Hepatocyte (in vitro differentiated cells): ENCODE measurements at places on chromosomes 1 and 21.

- peak; percentile 39 for DNase-seq
Observed at GRCh38 chr21:35197992-35198431, 148.9 kb upstream of the RUNX1 start.

- no peak for DNase-seq
Observed at GRCh38 chr1:117685936-117686806, 80.3 kb downstream of the TENT5C start.

GRCh38 chr1:40593449-40594186 is 62.2 kb downstream of the ZNF684 start:
- DNase-seq, result no peak

- DNase-seq, result peak; percentile 39
Observed at GRCh38 chr1:12275370-12275769, 45.5 kb downstream of the VPS13D start.

DNA sequence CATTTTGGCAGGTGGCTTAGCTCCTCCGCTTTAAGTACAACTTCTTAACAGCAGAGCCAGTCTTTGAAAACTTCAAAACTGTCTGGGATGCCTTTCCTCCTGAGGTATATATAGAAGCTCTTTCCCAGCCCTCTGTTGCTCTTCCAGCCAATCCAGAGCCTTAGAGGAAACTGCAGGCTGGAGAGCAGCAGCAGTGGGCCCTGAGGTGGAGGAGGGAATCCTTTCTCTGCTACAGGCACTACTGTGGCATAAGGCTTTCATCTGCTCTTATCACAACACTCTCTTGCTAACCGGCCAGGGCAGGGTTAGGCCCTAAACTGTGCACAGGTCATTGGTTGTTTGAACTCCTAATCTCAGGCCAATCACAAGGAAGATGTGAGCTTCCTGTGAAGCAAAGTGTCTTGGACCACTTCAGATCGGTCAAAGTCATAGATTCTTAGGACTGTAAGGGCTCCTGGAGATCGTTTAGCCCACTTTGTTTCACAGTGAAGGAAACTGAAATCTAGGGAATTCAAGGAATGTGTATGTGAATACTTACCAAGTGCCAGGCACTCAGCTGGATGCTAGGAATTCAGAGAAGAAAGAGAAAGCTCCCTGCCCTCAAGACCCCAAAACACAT is at the start of gene RGS5:
RGS5 (minus strand) TSS at position 84 of the 619 bp plus-strand sequence; CDS start at position 3, 81 bp downstream.
- no peak for DNase-seq

GRCh38 chr1:8529901-8530300 is 212.0 kb downstream of the SLC45A1 start:
- DNase-seq, result no peak

DNA sequence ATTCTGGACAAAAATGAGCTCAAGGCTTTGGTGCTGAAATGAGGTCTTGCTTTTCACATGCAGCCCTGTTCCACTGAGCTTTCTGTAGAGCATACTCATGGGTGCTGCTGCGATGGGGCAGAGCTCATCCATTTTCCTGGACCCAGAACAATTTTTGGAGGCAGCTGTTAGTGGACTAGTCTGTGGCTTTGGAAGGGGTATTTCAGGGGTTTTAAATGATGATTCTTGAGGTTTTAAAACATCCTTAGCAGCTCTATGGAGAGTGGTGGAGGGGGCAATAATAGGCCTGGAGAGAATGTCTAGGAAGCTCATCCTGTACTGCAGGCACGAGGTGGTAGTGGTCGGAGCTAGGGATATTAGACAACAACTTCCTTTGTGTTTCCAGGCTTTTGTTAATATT is 16.5 kb downstream of the NOS1AP start:
- no peak for DNase-seq

- no peak for DNase-seq
Observed at GRCh38 chr1:236021424-236022135, 43.3 kb downstream of the NID1 start.

DNA sequence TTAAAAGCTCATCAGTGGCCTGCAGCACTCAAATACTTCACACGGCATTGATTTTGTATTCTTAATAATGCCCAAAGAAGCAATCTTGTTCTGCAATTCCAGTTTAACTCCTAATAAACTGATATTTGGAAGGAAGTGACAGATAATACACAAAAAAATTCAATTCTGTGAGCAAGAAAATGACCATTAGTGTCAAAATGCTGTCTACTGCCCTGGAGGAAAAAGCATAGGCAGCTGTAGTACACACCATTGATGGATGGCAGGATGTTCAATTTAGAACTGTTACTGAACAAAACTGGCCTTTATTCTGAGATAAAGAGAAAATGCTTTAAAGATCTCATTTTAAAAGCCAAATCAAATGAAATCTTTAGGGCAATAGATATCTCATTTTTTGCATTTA is 251.3 kb upstream of the FMN2 start:
- no peak for DNase-seq

GRCh38 chr1:152960452-152961044 is 9.9 kb upstream of the SPRR4 start:
- no peak for DNase-seq

- no peak for DNase-seq
Observed at GRCh38 chr1:99570486-99571089, 75.3 kb upstream of the PALMD start.

- DNase-seq, result no peak
Observed at GRCh38 chr1:36175137-36176095, 19.5 kb downstream of the MAP7D1 start.

DNA sequence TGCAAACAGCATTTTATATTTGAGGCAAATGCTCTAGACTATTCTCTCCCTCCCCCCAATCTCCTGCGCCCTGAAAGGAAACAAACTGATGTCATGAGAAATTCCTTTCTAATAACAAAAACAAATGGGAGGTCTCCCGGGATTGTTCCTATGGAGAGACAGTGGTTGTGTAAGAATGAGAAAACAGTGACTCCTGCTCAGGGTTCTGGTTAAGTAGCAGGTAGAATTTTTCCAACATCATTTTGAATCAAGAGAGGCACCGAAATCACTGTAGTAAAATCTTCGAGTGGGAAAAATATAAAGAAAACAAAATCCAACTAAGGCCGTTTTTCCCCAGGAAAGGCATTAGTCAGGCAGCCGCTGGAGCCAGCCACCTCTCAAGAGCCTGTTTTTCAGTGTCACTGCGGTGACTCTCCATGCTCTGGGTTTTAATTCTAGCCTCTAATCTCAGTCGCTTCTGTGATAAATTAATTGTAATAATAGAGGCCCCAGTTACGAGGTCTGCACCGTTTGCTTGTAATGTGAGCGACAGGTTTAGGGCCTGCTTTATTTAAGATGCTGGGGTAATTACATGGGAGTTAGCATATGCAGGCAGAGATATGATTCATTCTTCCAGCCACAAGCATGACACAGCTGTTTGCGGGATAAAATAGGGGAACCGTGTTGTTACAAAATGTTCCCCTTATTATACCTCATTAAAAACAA is 80.3 kb downstream of the RNF220 start:
- peak; percentile 37 for DNase-seq

DNA sequence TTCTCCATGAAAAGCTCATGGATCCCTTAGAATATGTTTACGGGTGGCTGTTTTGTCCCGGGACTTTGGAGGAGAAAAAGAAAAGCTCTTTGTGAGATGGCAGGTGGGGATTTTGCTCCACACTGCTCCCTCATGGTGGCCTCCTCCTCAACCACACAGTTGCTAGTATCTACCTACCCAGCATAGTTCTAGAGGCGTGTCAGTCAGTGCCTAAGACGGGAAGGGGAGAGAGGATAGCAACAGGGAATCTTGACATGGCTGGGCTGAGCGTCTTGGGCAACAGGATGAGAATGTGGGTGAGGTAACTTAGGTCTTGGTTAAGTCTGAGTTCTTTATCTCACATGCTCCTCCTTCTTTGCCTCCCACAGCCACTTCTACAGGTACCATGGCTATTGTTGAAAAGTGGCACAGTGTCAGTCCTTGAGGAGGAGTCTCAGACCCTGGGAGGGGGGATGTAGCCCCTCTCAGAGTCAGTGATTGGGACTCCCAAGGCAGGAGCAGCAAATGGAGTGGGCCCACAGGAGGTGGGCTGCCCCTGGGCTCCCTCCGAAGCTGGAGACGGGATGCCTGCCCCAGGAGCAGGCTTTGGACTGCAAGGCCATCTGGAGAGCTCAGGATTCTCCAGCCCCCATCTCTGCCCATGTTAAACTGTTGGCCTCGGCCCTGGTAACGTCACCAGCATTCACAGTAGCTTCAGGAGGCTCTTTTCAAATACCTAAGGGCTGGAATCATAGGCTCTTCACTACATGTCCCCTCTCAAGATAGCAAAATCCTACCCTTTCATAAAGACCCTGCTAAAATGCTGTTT is 75.4 kb downstream of the TENT5C start:
- no peak for DNase-seq

DNA sequence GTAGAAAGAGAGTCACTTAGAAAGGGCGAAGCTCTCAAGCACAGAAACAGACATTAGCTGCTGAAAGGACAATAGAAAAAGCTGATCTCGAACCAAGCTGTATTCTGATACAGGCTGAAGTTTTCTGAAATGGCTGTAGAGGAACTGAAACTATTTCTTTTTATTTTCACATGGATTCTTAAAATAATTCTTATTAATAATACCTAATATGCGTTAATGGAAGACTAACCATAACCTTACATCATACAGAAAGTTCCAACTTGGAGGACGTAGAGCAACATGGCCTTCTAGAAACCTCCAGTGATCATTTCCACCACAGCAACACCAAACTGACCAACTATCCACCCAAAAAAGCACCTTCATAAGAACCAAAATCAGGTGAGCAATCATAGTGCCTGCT is 52.8 kb upstream of the ACADM start:
- no peak for DNase-seq

GRCh38 chr1:43510621-43511020 is 20.1 kb upstream of the PTPRF start:
- DNase-seq, result no peak

DNA sequence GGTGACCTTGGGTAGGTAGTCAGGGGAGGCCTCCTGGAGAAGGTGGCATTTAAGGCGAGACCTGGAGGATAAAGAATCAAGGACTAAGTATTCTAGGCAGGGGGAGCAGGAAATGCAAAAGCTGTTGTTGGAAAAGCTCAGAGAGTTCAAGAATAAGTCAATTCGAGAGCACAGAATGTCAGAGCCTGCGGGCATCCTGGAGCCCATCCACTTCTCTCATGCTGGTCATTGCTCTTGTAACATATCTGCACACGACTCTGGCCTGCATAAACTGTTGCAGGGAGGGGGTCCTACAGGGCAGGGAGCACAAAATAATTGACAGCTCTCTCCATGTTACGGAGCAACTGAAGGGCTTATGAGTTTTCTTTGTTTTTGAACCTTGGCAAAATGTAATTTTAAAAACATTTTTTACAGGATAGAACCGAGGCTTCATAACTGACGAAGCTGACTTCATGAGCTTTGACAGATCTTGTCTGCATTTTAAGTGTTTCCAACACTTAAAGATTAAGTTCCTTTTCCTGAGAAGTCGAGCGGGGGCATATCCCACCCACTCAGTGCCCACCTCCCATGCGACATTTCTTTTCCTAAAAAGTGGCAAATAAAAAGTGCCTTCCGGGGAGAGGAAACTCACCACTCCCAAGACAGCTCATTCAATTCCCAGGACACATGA is 4.2 kb downstream of the PLA2G5 start:
- no peak for DNase-seq

DNA sequence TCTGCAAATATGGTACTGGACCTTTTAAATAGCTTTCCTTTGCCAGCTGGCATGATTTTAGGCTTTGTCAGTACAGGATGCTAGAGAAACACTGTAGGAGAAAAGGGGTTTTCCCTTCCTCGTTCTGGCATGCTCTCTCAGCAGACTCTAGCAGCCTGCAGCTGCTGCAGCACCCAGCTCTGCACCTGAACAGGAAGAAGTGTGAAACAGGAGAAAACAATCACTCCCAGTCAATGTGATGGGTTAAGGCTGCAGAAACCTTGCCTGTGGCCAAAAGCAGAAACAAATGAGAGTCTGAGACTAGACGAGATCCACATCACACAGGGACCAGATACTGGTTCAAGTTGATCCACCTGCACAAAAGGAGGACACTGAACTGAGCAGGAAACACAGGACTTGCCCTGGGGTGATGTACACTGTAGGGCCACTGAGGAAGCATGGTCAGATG is 21.2 kb downstream of the OVGP1 start:
- peak; percentile 25 for DNase-seq

GRCh38 chr1:173429471-173430402 is 47.4 kb upstream of the PRDX6 start:
- peak; percentile 91 for DNase-seq

- no peak for DNase-seq
Observed at GRCh38 chr1:240306673-240307072, 215.0 kb downstream of the FMN2 start.

- DNase-seq, result no peak
Observed at GRCh38 chr1:82946096-82946605, 1052.8 kb downstream of the TTLL7 start.

DNA sequence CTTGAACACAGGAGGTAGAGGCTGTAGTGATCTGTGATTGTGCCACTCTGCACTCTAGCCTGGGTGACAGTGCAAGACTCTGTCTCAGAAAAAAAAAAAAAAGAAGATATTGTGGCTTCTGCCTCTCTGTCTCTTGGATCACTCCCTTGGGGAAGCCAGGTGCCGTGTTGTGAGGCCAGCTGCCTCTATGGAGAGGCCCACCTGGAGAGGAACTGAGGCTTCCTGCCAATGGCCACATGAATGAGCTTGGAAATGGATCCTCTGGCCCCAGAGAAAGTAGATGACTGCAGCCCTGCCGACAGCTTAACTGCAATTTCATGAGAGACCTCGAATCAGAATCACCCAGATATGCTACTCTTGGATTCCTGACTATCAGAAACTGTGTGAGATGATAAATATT is 19.7 kb upstream of the AK2 start:
- DNase-seq, result no peak

GRCh38 chr1:97457446-97458089 is 463.3 kb downstream of the DPYD start:
- DNase-seq, result no peak

DNA sequence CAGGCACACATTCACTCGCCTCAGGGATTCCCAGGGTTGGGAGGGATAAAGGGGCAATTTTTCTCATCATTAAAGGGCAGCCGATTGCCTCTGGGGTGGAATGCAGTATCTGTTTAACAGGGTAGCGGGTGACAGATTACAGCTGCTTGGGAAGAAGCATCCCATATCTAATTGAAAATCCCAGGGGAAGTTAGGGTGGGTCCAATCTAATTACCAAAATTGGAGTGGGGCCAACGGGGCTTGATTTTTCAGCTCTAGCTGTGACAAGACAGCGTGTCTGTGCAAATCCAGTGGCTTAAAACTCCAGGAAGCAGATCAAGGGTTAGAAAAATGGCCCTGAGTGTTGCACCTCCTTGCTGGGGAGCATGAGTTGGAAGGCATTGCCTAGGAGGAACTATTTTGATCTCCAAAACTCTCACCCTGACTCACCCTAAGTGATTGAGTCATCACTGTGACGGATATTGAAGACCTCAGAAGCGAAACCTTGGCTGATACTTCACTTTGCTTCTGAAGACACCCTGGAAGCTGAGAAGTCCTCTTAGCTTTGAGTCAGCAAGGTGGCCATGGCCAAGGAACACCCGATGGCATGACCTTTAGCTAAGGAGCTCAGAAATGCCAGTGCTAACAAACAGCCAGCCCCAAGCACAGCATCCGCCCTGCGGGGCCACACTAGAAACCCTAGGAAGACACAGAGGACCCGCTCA is 46.0 kb downstream of the GRHL3 start:
- DNase-seq, result no peak
